ENCODE measurements at places on chromosomes 5 and 9.

- DNase-seq, result no peak
Measured at GRCh38 chr5:31047621-31048020, 145.9 kb upstream of the CDH6 start.

DNA sequence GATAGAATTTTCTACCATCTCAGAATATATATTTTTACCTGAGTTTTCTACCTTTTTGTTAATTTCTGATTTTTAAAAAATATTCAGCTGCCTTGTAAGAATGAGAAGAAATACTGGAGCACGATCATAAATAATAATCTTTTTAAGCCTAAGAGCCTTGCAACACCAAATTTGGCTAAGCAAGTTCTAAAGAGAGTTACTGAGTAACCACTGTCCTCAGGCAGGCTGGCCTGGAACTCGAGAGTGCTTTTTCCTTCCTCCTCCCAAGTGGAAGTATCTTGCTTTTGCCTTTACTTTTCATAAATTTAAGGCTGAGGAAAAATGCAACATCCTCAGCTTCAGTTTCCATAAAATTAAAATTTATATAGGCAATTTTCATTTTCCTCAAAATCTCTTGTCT, 21.0 kb downstream of the GLRX start:
- DNase-seq, result no peak

GRCh38 chr5:124755565-124755964, 9.1 kb upstream of the ZNF608 start:
- no peak for DNase-seq

GRCh38 chr5:129698661-129699060, 49.2 kb upstream of the MINAR2 start:
- no peak for DNase-seq

DNA sequence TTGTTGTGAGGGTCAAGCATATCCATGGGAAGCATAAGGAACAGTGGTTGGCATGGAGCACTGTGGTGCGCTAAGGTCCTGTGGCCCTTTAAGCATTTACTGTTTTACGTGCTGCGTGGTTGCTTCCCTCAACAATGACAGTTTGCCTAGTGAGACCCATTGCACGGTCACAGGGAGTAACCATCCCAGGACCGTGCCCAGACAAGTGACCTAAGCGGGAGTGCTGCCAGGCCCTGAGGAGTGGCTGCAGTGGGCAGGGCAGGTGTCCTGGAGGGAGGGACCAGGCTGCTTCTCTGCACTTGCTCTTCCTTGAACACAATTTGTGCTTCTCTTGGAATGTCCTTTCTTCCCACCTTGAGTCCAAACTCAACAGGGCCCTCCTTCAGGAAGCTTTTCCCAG, 64.6 kb downstream of the RGS3 start:
- DNase-seq, result no peak

- no peak for DNase-seq
Measured at GRCh38 chr9:113753398-113754119, 122.5 kb upstream of the ZNF618 start.

GRCh38 chr5:135223404-135223803, 175.6 kb downstream of the MACROH2A1 start:
- DNase-seq, result no peak

- no peak for DNase-seq
Measured at GRCh38 chr9:76425677-76426453, 31.6 kb upstream of the RFK start.

DNA sequence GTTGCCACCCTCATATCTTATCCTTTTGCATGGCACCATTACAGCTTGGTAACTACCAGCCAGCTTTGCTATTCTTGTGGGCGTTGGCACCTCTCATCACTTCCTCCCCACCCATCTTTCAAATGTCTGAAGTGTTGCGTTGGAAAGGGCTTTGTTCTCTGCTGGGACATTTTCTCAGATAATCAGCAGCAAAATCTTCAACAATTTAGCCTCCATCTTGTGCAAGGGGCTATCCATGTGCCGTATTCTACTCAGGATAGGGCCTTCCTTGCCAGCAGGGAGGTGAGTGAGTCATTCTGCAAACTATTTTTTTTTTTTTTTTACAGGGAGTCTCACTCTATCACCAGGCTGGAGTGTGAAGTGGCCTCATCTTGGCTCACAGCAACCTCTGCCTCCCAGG, 62.1 kb upstream of the NUDT12 start:
- DNase-seq, result no peak

GRCh38 chr5:141657937-141658545, 6.8 kb upstream of the FCHSD1 start:
- no peak for DNase-seq

DNA sequence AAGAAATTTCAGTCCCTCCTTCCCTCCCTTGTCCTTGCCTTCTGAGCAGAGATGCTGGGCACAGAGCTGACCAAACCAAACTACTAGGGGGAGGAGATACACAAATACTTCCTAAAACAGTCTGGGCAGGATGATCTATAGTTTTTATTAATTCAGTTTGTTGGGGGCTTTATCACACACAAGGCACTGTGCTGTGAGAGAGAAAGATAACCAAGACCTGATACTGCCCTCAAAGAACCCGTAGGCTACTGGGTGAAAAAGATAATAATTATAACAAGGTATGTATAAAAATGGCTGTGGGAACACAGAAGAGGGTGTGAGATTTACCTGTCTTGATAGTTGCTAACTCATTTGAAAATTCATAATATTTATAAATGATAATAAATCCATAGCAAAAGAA, 354.7 kb downstream of the NDUFS4 start:
- no peak for DNase-seq

DNA sequence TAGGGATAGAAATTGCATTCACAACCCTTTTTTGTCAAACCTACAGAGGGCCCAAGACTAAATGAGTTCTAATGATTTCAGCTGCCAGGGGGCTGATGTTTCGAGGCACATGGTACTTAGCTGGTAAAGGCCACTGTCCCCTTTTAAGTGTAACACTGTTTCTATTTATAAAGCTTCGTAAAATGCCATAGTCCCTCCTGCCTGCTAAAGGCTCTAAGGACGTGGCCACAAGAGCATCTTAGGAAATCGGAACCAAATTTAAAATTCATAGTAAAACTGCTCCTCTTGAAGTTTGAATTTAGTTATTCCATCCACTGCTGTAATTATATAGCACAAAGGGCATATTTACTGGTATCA, 170.3 kb upstream of the WWC1 start:
- DNase-seq, result no peak

- DNase-seq, result no peak
Measured at GRCh38 chr5:139306628-139307379, 13.3 kb downstream of the MATR3 start.

DNA sequence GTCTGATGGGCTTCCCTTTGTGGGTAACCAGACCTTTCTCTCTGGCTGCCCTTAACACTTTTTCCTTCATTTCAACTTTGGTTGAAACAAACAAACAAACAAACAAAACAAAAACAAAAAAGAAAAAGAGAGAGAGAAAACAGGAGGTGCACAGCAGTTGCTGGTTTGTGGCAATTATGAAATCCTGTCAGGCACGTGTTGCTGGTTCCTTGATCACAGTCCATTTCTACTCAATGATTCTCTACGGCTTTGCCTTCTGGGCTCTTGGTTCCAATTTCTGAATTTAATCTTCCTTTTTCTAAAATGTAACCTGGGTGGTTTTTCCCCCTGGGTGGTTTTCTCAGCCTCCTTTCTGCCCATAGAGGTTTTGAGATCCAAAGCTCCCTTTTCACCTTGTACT, 17.8 kb upstream of the PANK3 start:
- DNase-seq, result no peak

GRCh38 chr5:121976979-121977378, 15.2 kb downstream of the SRFBP1 start:
- DNase-seq, result no peak

GRCh38 chr5:134576386-134577021, 51.0 kb downstream of the JADE2 start:
- no peak for DNase-seq

- DNase-seq, result no peak
Measured at GRCh38 chr9:68933434-68934328, 80.2 kb downstream of the PRKACG start.

- DNase-seq, result no peak
Measured at GRCh38 chr9:137678202-137678601, 59.4 kb downstream of the EHMT1 start.

DNA sequence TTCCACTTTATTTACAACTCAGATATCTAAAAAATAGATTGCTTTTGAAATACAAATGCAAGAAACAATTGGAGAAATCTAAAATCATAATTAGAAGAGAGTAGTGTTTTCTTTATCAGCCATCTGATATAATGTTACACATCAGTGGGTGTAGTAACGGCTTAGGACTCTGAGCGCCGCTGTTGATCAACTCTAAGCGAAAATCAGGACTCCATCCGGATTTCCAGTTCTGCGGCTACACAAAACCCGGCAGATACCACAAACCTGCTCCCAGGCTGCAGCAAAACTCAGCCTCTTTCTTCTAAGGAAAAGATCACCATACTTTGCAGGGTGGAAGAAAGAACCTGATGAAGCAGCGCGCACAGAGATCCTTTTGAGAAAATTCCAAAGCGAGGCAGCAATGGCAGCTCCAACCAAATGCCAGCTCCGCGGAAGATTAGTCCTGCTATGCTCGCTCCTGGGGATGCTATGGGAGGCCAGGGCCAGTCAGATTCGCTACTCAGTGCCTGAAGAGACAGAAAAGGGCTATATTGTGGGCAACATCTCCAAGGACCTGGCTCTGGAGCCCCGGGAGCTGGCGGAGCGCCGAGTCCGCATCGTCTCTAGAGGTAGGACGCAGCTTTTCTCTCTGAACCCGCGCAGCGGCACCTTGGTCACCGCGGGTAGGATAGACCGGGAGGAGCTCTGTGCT, at the start of gene PCDHGA9:
PCDHGA9 (plus strand) TSS at position 226 of the 691 bp plus-strand sequence; CDS start at position 401, 175 bp downstream.
- DNase-seq, result no peak
